T-helper 17 cell (primary cell): ENCODE measurements at places on chromosomes 12 and 14. TPM values are rescaled to one million over a fixed set of nuclear protein-coding genes. Genes with fewer than 3 reads are reported as not detected.

- DNase-seq: no peak
These were observed 3.0 kb upstream of the STXBP6 start for GRCh38 chr14:25052921-25053320.

DNA sequence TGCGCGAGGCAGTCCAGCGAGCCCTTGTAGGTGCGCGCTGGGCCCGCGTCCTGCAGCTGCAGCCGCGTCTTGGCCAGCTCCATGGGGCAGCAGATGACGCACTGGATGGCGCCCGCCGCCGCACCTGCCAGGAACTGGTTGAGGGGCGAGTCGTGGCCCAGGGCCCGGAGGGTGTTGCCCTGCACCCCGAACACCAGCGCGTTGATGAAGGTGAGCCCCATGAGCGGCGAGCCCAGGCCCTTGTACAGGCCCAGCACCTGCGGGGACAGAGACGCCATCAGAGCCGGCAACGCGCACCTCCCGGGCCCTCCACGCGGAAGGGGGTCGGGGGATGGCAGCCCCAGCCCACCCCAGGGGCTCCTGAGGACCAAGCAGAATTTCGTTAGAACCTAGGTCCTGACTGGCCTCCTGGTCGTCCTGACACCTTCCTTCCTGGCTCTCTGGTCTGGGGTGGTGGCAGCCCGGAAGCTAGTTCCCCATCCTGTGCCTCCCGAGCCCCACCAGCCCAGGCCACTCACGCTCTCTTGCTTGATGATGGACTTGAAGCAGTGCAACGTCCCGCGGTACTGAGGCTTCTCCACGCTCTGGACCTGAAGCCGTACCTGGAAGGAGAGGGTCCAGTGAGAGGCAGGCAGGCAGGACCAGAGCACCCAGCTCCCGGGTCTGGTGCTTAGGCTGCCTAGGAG lies 13.3 kb downstream of the SLC25A29 start:
- DNase-seq: no peak

DNA sequence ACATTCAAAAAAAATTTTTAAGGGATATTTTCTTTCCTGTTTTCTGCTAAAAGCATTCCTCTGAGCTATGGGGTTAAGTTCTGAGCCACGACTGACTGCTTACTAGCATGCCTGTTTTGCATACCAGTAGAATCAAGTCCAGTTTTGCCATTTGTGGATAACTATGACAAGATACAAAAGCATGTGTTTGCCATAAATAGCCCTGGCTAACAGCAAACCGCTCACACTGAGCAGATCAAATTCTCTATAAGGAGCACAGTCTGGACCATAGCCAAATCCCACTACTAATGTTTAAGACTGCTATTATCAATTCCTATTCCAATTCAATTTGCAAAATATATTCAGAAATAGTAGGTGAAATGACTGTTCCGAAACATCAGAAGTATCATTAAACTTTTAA lies 3.2 kb downstream of the CFL2 start:
- DNase-seq: no peak

Gene RFX4
- total RNA-seq: not detected

DNA sequence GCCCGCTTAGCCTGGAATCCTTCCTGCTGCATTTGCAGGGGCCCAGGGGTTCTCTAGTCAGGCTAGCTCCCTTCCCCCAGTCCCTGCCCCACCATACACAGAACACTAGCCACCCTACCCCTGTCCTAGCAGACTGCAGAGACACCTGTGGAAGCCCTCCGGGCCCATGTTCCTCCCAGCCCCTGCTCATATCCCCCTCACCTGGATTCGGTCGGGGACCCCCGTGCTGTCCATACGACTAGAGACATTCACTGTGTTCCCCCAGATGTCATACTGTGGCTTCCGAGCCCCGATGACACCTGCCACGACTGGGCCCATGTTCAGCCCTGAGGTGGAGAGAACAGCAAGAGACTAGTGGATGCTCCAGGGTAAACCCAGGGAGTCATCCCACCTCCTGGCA lies 20.2 kb downstream of the ADCY6 start:
- DNase-seq: no peak

- DNase-seq: no peak
These were observed 121.9 kb downstream of the SYT10 start for GRCh38 chr12:33317746-33318145.

DNA sequence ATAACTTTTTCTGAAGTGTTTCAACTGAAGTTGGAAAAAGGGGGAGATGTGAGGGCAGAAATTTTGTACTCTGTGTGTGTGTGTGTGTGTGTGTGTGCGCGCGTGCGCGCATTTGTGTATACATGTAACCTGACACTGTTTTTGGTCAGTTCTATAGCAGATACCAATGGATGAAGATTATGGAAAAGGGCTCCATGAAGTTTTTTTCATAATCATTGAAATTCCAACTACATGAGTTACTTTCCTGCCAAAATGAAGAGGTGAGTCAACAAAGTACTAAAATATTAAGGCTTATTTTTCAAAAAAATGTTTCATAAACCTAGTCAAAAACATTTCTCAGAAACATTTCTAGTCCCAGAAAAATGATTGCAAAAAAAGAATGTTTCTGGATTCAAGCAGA lies 25.7 kb upstream of the CERS5 start:
- DNase-seq: no peak

Gene ABCB9
- 4.1 TPM for total RNA-seq

DNA sequence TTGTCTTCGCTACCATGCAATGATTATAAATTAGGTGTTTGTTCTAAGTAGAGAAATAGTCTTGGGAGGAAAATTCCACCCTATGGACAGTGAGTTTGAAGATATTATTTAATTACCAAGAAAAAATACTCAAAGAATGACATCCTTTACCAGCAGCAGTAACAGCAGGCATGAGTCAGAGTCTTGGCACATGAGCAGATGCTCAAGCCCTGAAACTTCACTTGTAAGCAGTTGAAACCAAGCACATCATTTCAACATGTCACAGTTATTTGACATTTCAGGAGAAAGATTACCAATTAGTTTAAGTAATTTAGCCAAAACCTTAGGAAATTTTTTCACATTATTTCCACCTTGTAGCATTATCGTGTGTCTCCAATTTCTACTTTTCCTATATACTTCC lies 99.2 kb downstream of the C12orf50 start:
- no peak for DNase-seq

DNA sequence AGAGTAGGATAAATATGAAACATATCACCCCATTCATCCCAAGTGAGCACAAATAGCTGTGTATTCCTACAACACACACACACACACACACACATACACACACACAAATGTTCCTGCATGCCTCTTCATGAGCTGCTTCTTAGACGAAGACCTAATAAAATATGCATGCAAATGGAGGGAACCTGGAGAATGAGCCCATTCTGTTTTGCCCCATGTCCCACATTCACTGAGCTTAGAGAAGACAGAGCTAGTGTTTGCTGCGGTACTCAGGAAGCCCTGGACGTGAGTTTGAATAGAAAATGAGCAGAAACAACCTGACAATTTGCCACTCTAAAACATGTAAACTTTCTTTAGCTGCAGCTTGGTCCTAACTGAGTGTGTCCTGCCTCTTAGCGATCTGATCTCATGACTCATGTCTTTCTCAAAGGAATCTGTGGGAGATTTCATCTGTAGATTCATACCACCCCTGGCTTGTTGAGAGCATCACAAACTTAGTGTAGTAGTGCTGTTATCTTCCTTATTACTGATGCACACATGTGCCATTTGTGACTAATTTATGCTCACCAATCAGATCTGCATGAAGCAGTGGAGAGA lies 86.8 kb downstream of the ITPR2 start:
- no peak for DNase-seq

GRCh38 chr14:96455588-96455987 lies 46.6 kb upstream of the PAPOLA start:
- no peak for DNase-seq

- no peak for DNase-seq
These were observed 62.5 kb downstream of the PAX9 start for GRCh38 chr14:36724162-36724561.
